ENCODE measurements at places on chromosomes 4 and X.
A peak's percentile ranks its signal among the peaks of the same experiment; 100 is the strongest.

GRCh38 chrX:14003028-14003427 lies 26.7 kb downstream of the GEMIN8 start:
- no peak for DNase-seq

DNA sequence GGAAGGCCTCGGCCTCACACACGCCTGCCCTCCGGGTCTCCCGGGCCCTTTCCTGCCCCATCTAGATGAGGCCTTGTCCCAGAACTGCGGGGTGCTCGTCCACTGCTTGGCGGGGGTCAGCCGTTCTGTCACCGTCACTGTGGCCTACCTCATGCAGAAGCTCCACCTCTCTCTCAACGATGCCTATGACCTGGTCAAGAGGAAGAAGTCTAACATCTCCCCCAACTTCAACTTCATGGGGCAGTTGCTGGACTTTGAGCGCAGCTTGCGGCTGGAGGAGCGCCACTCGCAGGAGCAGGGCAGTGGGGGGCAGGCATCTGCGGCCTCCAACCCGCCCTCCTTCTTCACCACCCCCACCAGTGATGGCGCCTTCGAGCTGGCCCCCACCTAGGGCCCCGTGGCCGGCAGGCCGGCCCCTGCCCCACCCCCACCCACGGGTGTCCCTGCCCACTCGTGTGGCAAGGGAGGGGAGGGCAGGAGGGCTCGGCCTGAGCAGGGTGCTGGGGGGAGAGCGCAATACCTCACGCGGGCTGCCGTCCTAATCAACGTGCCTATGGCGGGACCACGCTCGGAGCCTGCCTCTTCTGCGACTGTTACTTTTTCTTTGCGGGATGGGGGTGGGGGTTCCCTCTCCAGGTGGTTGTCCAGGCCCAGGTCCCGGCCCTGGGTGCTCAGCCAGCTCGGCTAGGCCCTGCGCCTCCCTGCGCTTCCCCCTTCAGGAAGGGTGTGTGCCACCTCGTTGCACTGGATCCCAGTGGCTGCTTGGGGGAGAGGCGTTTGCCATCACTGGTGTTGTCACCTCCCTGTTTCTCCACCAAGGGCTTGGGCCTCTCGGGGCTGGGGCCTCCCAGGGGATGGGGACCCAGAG lies 3.1 kb downstream of the DUSP9 start:
- DNase-seq = no peak

GRCh38 chrX:118990512-118991227 lies 16.3 kb downstream of the LONRF3 start:
- DNase-seq = no peak

DNA sequence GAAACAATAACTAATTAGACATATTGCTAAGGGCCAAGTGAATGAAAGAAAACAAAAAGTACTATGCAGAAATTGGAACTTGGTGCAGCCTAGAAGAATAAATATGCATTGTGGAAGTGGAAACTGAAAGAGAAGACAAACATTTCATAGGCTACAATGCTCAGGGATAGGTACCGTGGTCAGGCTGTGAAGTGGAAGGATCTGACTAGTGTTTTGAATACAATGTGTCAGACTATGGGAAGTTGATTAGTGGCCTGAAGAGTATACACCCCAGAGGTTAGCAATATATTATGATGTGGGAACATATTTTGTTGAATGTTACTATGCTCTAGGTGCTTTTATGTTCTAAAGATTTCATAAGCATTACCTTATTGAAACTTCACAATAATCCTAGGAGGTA lies 36.8 kb downstream of the GPRIN3 start:
- no peak for DNase-seq

DNA sequence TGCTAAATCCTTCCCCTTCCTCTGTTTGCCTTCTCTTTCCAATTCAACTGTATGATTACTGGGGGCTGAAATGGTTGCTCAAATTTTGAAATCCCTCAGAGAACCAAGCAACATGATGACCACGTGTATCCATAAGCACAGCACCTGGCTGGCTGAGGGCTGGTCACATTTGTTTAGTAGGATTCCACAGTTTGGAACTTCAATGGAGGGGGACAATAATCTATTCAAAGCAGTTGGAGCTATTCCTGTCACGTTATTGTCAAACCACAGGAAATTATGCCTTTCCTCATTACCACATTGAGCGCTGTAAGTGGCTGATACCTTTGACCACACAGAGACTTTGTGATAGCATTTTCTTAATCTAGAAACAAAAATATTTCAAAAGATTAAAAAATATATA lies 7.0 kb downstream of the TMSB4X start:
- no peak for DNase-seq

DNA sequence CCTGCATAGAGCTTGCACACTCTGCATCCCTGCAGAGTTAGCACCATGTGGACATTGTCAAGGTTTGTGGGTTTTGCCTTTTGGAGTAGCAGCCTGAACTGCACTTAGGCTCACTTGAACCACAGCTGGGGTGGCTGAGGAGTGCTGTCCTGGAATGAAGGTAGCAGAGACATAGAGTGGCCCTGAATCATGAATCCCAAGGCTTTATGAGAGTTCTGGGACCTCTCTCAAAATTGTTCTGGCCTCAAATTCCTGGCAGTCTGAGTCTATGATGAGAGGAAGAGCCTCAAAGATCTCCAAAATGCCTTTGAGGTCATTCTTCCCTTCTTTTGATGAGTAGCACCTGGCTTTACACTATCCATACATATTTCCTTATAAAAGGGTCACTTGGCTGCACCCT lies 37.1 kb upstream of the ADH1C start:
- DNase-seq = no peak

- no peak for DNase-seq
Measured at GRCh38 chr4:83388313-83388676, 53.6 kb upstream of the HPSE start.

GRCh38 chrX:18179446-18179845 lies 41.2 kb downstream of the BEND2 start:
- DNase-seq = no peak

DNA sequence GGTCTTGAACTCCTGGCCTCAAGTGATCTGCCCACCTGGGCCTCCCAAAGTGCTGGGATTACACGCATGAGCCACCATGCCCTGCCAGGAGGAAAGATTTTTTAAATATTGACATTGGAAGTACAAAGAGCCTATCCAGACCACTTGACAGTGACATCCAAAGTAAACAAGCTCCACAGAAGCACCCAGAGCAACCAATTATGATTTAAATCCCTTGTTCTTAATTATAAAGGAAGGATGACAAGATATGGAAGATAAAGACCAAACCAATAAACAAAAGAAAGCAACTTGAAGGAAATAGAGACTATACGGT lies 27.7 kb upstream of the RPL34 start:
- no peak for DNase-seq

DNA sequence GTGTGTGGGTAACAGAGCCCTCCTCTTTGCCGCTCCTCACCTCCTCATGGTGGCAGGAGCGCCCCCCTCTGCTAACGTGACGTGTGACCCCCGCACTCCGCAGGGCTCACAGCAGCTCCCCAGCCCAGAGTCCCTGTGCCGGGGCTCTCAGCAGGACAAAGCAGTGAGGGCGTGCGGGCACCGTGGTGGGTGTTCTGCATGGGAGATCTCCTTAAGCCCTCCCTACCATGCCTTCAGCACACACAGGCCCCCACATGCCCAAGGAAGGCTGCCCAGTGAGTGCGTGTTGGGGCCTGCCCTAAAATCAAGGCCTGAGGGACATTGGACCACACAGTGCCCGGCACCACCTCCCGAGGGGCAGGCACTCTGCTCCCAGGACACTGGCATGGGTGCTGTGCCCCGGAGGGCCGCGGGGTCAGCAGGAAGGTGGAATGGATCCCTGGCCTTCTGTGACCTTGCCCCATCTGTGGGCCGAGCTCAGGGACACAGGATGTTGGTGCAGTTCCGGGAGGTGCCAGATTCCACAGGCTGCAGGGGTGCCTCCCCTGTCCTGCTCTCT lies 10.1 kb downstream of the PSAPL1 start:
- DNase-seq = no peak

GRCh38 chr4:137541876-137542646 lies 9.8 kb upstream of the PCDH18 start:
- DNase-seq = no peak

DNA sequence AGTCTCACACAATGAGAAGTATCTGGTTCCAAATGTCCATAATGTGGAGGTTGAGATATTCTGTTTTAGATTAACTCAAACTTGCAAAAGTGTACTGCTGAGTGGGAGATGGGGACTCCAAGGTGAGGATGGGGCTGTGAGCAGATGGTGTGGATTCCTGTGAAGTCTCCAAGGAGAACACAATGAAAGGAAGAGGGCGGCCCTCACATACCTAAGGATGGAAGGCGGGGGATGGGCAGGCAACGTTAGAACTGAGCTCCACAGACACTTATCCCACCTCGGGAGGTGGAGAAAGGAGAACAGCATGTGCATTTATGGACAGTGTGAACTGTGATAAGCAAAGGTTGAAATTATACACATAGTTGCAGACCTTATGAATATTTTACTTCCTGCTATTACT lies 9.9 kb upstream of the SPATA4 start:
- DNase-seq = no peak

DNA sequence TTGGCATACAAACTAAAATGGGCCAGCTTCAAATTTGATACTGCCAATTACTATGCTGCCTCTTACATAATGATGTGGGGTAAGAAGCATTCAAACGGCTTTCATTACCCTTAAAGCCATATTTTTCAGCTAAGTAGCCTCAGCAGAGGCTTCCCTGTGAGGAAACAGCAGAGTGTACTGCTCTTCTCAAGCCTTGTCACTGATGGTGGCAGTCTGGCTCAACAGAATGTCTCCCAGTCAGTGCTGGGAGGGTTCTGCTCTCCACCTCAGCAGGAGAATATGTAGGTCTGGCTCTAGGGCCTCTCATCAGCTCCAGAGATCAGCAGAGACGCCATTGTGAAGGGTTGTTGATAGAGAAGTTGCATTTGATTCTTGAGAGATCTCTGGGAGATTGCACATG lies 44.6 kb upstream of the MBNL3 start:
- no peak for DNase-seq

DNA sequence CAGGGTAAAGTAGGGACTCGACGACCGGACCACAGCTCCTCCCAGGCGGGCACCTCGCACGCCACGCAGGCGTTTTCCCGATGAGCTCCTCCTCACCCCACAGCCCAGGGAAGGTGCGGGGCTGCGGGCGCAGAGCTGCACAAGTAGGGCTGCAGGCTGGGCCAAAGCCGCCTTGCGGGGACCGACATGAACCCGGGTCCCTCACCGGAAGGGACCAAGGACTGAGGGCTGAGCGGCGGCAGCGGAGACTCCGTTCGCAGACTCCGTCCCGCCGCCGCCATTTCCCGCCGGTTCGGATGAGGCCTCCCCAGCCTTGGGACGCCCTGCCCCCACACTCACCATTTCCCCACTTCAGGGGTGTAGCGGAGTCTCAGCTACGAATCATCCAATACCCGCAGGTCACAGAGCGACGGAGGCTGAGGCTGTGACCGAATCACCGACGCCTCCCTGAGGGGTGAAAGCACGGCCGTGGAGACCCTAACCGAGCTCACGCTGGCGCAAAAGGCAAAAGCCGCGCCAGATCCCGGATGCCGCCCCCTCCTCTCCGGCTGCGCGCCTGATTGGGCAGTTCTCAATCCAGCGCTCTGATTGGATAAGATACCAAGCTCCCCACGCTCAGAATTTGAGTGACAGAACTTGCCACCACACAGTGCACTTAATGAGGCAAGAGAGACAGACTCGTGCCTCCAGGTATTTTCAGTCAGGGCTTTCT lies at the start of gene ZNF732:
Gene ZNF732 (minus strand): TSS at position 506 of the 712 bp plus-strand sequence. CDS start 164 bp downstream, at position 342.
- DNase-seq = no peak

GRCh38 chr4:53688186-53688790 lies 97.0 kb upstream of the LNX1 start:
- DNase-seq = peak; percentile 20

DNA sequence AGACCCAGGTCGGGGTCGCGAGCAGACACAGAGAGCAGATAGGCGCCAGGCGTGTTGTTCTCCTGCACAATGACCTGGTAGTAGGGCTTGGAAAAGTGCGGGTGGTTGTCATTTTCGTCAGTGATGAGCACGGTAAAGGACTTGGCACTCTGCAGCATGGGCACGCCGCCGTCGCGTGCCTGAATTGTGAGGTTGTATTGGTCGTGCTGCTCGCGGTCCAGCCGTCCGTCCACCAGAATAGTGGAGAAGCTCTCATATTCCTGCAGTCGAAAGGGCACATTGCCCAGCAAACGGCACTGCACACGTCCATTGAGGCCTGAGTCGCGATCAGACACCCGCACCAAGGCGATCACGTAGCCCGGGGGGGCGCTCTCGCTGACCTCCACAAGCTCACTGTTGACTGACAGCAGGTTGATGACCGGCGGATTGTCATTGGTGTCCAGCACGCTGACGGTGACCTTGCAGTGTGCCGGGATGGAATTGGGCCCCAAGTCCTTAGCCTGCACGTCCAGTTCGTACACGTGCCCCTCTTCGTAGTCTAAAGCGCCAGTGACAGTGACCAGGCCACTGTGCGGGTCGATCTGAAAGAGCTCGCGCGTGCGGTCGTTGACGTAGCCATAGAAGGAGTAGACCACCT lies 2.8 kb downstream of the PCDH19 start:
- no peak for DNase-seq

DNA sequence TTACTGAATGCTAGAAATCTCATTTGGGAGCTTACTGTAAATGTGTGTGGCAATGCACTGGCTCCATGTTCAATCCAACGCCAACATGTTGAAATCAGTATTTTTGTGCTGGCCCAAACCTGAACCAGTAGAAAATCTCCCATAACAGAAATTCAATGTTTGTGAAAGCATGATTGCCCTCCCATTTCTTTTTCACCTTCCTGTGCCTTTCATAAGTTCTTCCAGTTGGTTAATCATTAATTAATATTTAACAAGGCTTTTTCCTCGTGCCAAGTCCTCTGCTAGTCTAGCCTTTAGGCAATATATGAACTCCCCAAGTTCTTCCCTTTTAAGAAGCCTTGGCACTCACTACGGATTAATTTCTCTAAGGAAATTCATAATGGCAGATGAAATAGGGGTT lies 1.3 kb upstream of the PLS3 start:
- no peak for DNase-seq

DNA sequence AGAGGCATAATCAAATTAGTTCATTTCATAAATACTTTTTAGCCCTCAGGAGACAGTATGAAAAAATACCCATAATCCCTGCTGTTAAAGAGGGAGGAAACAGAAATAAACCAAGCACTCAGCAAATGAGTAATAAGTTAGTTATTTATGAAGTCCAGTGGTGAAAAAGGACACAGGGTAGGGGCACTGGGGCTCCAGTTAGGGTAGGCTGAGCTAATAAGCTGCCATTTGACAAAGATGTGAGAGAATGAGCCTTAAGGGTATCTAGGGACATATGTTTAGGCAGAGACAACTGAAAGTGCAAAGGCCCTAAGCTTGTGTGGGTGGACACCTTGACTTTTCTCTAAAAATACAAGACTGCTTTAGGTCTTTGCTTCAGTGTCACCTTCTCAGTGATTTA lies 94.4 kb downstream of the IL15 start:
- DNase-seq = no peak

DNA sequence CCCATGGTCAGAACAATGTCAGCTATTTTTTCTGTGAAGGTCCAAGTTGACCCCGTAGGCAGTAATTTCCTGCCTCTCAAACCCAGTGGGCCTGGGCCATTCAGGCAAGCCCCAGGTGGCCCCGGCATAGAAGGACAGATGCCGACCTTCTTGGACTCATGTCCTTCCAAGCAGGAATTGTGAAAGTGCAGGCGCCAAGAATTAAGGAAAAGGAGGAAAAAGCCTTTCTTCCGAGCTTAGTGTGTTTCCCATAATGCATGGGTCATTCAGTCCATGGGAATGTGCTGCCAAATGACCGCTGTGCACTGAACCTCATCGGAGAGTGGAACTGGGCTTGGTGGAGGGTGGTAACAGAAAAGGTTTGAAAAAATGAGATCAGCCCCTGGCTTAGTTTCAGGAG lies 196.5 kb upstream of the HS3ST1 start:
- no peak for DNase-seq

- no peak for DNase-seq
Measured at GRCh38 chr4:125765941-125766340, 451.2 kb downstream of the FAT4 start.

- no peak for DNase-seq
Measured at GRCh38 chr4:26839534-26839951, 21.1 kb upstream of the STIM2 start.
